ENCODE measurements at places on chromosomes 12 and 14.

GRCh38 chr12:4174417-4174816, 99.1 kb upstream of the CCND2 start:
- DNase-seq = no peak

DNA sequence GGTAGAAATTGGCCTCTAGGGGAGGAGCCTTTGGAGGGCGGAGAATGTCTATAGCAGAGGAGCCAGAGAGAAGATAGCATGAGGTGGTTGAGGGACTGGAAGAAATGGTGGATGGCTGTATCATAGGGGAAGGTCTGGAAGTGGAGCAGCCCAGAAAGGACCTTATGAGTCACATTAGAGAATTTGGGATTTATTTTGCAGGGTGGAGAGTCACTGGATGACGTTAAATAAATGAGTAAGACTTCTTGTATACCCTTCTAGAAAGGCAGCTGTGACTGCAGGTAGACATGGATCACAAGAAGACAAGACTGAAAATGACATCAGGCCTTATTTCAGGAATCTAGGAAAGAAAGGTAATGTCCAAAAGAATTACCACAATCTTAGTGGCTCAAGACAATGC, 208.2 kb upstream of the TMTC1 start:
- no peak for DNase-seq

GRCh38 chr14:56145965-56146364, 27.8 kb downstream of the PELI2 start:
- no peak for DNase-seq

GRCh38 chr14:23245282-23245681, 7.5 kb downstream of the RNF212B start:
- DNase-seq = no peak

DNA sequence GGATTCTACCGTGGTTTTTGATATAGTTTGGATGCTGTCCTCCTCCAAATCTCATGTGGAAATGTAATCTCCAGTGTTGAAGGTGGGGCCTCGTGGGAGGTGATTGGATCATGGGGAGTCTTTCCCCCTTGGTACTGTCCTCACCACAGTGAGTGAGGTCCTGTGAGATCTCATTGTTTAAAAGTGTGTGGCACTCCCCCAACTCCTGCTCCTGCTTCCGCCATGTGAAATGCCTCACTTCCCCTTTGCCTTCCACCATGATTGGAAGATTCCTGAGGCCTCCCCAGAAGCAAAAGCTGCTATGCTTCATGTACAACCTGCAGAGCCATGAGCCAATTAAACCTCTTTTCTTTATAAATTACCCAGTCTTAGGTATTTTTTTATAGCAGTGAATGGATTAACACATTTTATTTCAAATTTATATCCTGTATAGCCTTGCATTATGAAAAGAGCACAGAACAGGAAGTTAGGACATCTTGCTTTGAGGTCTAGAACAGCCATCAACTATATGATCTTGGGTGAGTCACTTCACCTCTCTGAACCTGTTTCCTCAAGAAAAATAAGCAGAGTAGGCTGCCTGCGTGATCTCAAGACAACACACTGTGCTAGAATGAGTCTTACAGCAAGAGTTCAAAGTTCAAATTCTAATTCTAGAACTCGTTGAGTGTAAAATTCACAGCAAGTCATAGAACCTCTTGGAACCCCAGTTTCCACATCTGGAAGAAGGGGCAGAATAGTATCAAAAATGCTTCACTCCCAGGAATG, 160.9 kb upstream of the EEA1 start:
- DNase-seq = no peak

GRCh38 chr12:87120440-87120839, 864.2 kb upstream of the MGAT4C start:
- DNase-seq = no peak

GRCh38 chr14:55128386-55129085, 516 bp upstream of the LGALS3 start:
- DNase-seq = no peak

DNA sequence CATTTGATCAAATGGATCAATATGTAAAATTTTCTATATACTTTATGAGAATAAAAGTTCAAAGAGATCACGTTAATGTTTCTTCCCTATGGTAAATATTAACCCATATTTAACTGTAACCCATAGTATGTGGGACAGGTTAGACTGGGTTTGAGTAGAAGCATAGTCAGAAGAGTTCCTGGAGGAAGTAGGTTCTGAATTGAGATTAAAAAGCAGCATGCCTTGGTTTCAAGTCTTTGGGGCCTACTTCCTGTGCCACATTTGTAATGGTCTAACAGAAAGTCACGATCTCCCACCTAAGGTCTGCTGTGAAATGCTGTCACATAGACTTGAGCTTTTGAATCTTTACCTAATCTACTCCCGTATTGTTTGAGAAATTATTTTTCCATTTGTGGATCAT, 63.8 kb downstream of the FIGNL2 start:
- no peak for DNase-seq

DNA sequence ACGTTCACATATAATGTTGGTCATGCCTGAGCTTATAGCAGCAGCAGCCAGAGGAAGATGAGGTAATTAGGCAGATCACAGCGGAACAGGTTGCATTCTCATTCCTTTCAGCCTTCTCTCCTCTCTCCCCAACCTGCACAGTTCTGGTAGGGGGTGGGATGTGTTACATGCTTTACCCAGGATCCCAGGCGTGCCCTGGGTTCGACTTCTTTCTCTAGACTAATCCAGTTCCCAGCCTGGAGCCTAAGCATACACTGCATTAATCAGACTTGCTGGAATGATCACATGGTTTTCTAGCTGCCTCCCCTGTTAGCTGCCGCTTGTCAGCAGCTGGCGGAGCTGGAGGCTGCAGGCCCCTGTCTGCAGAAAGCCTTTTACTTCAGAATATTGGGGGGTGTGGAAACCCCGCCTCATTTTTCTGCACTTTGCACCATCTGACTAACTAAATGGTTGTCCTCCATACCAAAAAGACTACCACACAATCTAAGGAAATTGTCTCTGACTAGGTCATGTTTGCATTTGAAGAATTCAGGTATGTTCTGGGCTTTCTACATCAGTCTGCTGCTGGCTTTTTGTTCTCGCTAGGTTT, 46.0 kb upstream of the EVL start:
- DNase-seq = peak; percentile 42

GRCh38 chr14:52923902-52924575, 26.8 kb downstream of the FERMT2 start:
- no peak for DNase-seq

DNA sequence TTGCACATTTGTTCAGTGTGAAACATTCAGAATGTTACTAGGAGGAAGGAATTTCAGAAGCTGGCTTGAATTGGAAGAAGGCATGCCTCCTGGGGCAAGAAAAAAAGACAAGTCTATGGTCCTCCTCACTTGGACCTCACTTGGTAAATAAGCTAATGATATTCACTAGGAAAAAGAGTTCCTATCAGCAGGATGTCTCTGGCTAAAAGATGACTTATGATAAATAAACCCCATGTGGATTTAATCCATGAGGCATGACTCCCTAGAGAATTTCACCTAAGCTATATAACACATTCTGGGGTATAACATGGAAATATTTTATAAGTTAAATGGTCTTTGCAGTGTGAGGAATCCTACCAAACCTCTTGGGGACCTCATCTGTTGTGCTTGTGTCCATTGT, 199.9 kb downstream of the LRIG3 start:
- DNase-seq = no peak

GRCh38 chr12:122304924-122305323, 38.6 kb upstream of the VPS33A start:
- no peak for DNase-seq

- peak; percentile 30 for DNase-seq
Measured at GRCh38 chr12:54135621-54136350, 53.0 kb downstream of the SMUG1 start.

- no peak for DNase-seq
Measured at GRCh38 chr12:110039085-110039807, 9.1 kb downstream of the C12orf76 start.

DNA sequence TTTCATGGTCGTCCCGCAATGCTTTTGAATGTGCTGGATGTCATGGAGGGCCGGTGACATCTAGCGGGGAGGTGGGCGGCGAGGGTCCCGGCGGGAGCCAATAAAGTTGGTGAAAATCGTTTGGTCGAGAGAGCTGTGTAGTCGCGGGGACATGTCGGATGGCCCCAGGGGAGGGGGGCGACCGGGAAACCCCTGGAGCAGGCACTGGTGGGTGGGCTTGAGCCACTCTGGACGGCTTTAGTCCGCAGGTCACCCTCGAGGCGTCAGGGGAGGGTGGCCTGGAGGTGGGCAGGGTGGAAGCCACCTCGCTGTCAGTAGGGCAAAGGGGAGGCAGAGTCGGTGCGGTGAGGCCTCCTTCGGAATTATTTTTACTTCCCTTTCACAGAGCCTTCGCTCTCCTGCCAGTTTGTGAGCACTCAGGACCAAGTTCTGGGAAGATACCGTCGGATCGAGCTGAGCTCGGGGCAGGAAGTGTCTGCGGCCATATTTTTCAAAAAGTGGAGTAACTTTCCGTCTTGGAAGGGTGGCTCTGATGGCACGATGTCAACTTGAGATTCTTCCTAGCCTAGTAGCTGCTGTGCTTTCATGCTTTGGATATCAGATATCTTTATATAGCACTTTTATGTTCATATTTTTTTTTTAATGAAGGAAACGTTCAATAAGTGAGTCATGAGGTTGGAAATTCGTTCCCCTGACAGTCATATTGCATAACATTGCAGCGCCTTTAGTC, 28.2 kb downstream of the WBP11 start:
- no peak for DNase-seq

DNA sequence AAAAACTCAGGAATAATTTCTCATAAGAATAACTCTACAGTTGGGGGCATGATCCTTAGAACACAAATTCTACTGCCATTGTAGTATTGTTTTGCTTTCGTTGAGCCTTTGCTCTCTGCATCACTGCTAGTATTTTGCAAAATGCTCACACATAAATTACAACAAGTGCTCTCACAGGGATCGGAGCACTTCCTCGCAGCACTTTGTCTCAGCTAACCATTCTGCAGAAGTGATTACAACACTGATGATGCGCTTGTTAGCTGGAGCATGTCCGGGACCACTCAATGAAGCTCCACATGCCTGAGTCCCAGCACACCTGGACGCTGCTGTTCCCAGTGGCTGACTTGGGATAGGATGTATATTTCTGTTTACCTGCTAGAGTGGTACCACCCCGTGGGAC, 31.6 kb downstream of the MOAP1 start:
- no peak for DNase-seq

- DNase-seq = no peak
Measured at GRCh38 chr14:86505808-86506207, 975.9 kb downstream of the FLRT2 start.

- DNase-seq = no peak
Measured at GRCh38 chr12:59787610-59788009, 191.8 kb downstream of the SLC16A7 start.

DNA sequence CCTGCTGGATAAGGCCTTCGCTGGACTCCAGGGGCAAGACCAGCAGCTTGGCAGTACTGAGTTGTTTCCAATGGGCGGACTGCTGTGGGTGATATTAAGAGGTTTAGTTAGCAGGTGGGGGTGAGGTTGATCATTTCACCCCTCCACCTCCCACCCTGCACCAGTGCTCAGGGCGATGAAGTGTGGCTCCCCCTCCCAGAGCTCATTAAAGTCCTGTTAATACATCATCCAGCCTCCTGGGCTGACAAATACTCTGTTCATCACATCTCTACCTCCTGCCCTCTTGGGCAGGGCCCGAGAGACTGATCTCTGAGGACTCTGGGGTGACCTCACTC, 2.4 kb upstream of the FIGNL2 start:
- no peak for DNase-seq

DNA sequence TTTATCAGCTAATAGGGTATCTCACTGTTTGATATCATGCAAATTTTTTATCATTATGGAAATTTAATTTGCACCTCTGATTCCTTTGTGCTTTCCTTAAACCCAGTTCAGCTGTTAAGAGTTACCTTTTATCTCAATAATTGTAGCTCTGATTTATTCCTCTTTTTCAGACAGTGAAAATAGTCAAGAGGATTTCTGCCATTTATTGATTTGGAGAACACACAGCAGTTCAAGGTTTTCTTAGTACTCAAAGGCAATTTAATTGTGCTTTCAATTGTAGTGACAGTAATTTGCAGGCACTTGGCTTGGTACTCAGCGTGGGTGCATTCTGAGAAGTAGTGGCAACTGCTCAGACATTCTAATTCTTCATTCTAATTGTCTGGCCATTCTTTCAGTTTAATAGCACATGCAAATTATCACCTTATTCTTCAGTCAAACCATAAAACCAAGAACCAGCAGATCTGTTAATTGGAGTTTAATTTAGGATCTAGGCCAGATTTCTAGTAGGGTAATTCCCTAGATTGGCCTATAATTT, 709.3 kb downstream of the RPS29 start:
- no peak for DNase-seq

- DNase-seq = no peak
Measured at GRCh38 chr12:56121204-56121870, 3.3 kb downstream of the ZC3H10 start.

- DNase-seq = no peak
Measured at GRCh38 chr12:88856201-88856600, 275.9 kb upstream of the KITLG start.

DNA sequence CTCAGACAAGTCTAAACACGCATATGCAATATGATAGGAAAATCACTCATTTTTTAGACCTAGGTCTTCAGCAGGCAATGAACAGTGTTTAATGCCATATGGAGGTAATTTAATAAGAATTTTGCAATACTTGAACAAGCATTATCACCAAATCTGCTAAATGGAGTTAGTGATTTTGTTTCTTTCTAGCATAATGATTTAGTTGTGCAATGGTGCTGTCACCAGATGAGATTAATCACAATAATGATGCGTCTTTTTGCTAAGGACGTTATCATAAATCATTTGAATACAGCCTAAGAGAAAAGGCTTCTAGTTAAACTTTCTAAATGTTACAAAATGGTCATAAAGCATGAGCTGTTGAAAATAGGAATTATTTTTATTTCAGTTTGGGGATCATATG, 170.0 kb upstream of the SLC16A7 start:
- no peak for DNase-seq

- no peak for DNase-seq
Measured at GRCh38 chr12:131368668-131369071, 342.2 kb upstream of the SFSWAP start.

DNA sequence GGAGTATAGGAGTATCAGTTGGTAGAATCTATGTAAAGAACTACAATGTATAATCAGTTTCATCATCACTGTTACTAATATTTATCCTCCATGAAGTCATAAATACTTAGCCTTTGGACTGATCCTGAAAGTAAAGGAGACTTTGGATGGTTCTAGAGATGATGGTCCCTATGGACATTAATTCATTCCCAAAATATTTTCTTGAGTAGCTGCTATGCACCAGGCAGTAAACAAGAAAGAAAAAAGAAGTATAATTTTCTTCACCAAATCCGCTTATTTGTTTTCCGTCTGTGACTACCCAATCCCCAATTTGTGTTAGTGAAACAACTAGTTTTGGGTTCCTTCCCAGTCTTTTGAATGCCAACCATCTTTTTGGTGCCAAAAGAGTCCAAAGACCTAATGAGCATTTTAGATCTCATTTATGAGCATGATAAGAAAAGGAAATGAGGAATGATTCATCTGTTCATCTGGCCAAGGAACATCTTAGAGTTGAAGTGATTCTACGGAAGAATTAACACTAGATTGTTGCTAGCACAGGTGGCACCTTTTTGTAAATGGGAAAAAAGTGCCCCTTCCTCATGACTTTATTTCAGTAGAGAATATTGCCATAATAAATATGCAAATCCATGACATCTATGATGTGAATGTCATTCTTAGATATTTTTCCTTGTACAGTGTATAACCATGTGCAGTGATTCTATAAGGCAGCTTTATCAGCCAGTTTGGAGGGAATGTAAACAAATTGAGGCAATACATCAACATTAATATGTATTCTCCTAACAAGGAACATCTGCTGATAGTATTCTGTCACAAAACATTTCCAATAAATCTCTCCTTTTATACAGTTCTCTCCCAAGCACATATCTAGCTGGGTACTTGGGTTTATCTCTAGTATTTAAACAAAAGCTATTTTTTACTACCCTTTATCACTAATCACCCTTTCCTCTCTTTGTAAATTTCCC, 85.1 kb upstream of the CCDC91 start:
- no peak for DNase-seq

All from D721Med (cell line).